ENCODE measurements at places on chromosomes 16 and 17.

DNA sequence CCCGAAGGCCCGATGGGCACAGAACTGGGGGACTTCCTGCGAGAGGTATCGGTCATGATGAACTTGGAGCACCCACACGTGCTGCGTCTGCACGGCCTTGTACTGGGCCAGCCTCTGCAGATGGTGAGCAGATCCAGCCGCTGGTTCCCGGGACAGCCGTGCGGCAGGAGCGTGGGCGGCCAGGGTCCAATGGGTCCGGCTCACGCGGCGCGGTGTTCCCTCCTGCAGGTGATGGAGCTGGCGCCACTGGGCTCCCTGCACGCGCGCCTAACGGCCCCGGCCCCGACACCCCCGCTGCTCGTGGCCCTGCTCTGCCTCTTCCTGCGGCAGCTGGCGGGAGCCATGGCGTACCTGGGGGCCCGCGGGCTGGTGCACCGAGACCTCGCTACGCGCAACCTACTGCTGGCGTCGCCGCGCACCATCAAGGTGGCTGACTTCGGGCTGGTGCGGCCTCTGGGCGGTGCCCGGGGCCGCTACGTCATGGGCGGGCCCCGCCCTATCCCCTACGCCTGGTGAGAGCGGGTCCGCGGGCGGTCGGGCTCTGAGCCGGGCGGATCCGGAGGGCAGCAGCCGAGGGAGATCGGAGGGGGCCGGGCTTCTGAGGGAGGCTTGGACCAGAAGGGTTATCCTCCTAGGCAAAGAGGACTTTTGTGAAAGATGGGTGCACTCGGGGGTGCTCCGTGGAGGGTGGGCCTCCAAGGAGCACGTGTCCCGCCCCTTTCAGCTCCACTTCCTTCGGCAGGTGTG lies 3.0 kb downstream of the TNK1 start:
- DNase-seq = no peak

DNA sequence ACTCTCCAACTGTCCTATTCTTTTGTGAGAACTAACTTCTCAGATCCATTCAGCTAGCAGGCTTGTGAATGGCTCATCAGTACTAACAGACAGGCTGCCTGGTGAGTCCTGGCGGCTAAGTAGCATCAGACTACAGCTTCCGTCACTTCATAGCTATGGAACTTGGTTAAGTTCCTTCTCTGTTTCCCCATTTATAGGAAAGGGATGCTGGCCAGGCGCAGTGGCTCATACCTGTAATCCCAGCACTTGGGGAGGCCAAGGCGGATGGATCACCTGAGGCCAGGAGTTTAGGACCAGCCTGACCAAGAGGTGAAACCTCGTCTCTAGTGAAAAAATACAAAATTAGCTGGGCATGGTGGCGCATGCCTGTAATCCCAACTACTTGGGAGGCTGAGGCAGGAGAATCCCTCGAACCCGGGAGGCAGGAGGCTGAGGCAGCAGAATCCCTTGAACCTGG lies 49.9 kb upstream of the TANGO6 start:
- no peak for DNase-seq

GRCh38 chr17:81196505-81197408 lies 26.0 kb downstream of the CEP131 start:
- DNase-seq = no peak

DNA sequence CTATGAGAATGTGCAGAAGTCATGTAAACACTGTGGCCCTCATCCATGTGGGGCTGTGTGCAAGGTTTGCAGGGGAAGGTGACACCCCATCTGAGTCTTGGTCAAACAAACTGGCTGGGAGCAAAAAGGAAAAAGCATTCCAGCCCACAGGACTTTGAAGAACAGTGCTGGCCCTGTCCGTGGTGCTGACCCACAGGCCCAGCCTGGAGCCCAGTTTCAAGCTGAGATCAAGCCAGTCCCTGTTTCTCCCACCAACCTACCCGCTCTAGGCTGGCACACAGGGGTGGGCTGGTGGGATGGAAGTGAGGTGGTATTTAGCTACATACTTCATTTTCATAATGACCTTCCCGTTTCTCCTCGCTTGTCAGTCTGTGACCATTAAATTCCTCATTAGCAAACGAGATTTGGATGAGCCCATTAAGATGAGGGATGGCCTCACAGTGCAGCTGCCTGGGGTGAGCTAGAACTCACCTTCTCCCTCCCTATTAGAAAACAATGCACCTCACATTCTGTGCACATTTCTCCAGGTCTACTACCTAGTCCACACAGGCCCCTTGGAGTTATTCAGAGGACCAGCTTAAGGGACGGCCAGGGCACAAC lies 12.6 kb upstream of the RPL38 start:
- DNase-seq = no peak

DNA sequence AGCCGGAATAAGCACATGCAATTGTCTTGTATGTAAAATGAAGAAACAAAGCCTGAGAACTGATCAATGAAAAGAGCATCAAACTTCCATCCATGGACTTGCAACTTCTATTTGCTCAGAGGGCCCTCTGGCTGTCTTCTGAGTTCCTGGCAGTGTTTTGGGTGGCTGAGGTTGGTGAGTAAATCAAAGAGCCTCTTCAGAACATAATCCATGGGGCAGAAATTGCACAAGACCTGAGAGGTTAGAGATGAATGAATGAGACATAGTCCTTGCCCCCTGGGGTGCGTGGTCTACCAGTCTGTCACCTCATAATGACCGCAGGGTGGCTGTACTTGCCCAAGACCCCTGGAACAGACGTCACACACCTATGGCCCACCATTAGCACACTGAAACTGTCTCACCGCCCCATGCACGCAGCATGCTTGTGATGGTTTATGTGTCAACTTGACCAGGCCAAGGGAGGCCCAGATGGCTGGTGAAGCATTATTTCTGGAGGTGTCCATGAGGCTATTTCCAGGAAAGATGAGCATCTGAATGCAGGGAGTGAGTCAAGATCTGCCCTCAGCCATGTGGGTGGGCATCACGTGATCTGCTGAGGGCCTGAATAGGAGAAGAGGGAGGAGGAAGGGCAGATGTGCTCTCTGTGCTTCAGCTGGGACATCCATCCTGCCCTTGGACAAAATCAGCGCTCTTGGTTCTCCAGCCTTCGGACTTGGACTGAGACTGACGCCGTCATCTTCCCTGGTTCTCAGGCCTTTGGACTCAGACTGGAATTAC lies 8.3 kb downstream of the PIK3R6 start:
- DNase-seq = no peak

- DNase-seq = no peak
Observed at GRCh38 chr17:39761861-39762496, 24.2 kb downstream of the GRB7 start.

GRCh38 chr16:9176547-9177418 lies 85.3 kb downstream of the HAPSTR1 start:
- no peak for DNase-seq

DNA sequence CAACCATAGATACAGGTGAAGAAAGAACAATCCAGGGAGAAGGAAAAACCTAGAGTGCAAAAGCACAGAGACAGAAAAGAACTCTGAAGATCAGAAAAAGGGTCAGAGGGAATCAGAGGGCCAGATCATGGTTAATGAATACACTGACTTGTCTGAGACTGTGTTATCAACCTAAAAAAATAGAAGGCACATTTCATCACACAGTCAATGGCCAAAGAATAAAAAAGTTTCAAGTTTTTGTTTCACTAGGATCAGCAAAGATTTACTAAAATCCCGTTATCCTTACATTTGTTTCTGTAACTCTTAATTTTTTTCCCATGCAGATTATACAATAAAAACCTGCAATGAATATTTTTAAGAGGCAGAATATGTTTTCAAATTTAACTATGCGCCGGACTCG lies 38.5 kb downstream of the CNOT1 start:
- no peak for DNase-seq

Data from AG09319 (cell line).